ENCODE measurements at places on chromosomes 13 and 19.

- DNase-seq = no peak
Measured at GRCh38 chr13:87376081-87376480, 295.1 kb upstream of the SLITRK5 start.

DNA sequence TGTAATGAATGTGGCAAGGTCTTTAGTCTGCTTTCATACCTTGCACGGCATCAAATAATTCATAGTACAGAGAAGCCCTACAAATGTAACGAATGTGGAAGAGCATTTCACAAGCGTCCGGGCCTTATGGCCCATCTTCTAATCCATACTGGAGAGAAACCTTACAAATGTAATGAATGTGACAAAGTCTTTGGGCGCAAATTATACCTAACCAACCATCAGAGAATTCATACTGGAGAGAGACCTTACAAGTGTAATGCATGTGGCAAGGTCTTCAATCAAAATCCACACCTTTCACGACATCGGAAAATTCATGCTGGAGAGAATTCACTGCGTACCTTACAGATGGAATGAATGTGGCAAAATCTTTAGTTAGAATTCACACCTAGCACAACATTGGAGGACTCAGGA is 3.3 kb upstream of the ZNF880 start:
- DNase-seq = no peak

DNA sequence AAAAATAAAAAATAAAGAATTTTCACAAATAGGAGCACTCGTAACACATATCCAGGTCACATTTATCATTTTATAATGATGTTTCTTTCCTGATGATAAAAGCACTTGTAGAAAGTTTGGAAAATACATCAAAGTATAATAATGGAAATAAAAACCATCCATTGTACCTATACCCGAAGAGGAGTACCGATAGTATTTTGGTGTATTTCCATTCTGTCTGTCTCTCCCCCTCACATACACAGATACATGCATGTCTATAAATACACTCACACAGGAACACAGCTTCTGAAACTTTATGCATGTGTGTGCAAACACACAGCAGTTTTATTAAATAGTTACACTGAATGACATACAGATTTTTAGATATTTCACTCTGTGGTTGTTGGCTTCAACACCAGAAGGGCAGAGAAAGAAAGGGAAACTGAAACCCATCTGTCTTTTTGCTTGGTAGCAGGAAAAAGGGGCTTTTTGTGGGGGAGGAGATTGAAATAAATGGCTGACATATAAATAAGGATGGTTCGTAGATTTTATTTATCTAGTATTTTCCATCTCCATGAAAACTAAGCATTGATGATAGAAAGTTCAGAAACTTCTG is 114.8 kb downstream of the LRCH1 start:
- DNase-seq = peak; percentile 48

DNA sequence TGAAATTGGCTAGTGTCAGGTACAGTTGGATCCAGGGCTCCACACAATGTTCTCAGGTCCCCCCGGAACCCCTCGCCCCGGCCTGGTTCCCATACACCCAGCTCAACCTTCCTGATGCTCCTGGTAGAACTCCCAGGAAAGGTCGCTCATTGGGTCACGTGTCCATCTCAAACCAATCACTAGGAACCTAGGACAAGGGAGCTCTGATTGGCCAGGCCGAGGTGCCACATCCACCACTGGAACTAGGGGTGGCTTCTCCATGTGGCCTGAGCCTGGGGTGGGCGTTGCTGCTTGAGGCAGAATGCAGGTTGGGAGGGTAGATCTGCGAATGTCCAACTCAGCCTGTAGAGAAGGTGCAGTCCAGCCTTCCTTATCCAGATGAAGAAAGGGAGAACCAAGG is 6.9 kb upstream of the MEF2B start:
- no peak for DNase-seq

GRCh38 chr13:35711909-35712308 is 235.4 kb upstream of the MAB21L1 start:
- no peak for DNase-seq

GRCh38 chr19:5711713-5712161 is 8.2 kb downstream of the LONP1 start:
- DNase-seq = no peak

GRCh38 chr13:113820813-113821651 is 42.8 kb downstream of the GAS6 start:
- DNase-seq = peak; percentile 97

DNA sequence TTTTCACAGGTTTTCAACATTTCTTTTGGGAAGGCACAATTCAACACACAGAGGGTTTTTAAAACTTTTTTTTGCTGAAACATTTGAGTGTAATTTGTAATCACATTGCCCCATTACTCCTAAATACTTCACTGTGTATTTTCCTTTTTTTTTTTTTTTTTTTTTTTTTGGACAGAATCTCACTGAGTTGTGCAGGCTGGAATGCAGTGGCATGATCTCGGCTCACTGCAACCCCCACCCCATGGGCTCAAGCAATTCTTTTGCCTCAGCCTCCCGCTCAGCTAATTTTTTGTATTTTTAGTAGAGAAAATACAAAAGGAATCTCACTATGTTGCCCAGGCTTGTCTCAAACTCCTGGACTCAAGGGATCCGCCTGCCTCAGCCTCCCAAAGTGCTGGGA is 14.8 kb upstream of the DNAJC15 start:
- peak; percentile 37 for DNase-seq

DNA sequence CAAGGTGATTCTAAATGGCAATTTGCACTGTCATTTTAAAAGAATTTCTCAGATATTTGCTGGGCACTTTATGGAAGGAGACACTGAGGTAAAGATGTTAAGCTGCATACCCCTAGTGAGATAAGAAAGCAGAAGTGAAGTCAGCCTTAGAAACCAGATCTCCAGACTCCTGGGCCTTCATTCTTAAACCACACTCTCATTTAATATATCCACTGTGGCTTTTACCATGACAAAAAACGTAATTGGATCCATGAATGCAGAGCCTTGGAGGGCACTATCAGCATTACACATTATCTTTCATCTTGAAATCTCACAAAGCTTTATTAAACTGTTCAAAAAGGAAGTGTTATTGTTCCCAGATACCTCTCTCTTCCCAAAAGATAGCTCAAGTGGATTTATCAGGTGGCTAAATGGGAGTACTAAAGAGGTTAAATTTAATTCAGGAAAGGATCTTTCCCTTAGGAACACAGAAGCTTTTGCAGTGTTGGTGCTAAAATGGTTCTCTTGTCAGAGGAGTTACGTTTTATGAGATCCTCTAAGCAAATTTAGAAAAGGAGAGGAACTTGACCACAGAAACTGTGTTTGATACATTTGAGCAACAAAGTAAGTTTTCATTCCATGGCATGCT is 1060.4 kb downstream of the EFNB2 start:
- DNase-seq = no peak

- no peak for DNase-seq
Measured at GRCh38 chr19:2288338-2288817, 6.4 kb upstream of the PEAK3 start.

- peak; percentile 97 for DNase-seq
Measured at GRCh38 chr19:1177322-1178114, 3.5 kb upstream of the SBNO2 start.

DNA sequence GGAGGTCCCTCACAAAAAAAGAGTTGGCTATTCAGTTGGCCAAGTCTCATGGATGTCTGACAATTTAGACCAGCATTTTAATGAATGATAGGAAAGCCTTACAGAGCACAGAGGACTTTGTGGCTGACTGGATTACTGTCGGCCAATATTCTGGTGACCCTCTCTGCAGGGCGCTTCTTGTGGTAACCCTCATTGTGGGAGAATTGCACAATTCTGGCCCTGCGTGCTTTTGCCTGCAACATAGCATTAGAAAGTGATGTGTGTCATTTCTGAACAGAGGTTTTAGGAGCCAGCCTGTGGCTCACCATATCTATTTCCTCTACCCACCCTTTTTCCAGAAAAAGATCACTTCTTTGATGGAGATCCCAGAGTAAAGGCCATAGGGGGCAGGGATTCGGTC is 71.4 kb downstream of the EFNB2 start:
- DNase-seq = no peak

DNA sequence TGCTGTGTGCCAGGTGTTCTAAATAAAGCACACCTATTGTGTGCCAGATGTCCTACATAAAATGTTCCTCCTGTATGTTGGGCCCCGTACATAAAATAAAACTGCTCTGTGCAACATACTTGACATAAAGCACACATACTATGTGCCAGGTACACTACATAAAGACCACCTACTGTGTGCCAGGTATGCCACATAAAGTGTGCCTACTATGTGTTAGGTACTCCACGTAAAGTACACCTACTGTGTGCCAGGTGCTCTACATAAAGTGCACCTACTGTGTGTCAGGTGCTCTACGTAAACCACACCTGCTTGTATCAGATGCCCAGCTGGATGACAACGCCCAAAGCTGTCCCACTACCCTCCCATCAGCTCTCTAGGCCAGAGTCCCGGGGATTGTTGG is 5.8 kb upstream of the OR10H5 start:
- no peak for DNase-seq

DNA sequence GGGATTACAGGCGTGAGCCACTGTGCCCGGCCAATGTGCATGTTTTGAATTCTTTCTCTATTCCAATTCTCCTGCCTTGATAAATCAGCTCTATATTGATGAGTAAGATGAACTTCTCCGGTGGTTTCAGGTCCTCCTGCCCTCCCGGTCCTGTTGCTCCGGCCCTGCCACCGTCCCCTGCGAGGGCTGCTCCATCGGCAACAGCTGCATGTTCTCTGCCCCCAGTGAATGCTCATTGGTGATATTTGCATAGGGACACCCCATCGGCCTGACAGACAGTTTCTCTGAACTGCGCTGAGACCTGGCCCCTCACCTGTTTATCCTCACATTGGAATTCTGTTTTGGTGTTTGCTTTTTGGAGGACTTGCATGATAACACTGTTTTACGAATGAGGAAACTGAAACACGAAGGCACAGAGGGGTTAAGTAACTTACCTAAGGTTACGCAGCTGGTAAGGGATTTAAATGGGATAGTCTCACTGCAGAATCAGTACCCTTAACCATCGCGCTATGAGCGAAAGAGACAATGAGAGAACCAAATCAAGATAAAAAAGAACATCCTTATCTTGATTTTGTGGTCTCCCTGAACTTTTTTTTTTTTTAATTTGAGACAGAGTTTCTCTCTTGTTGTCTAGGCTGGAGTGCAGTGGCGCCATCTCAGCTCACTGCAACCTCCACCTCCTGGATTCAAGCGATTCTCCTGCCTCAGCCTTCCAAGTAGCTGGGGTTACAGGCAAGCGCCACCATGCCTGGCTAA is 32.2 kb downstream of the ZNF557 start:
- DNase-seq = no peak

GRCh38 chr19:41945135-41945766 is 13.9 kb downstream of the RABAC1 start:
- DNase-seq = no peak

DNA sequence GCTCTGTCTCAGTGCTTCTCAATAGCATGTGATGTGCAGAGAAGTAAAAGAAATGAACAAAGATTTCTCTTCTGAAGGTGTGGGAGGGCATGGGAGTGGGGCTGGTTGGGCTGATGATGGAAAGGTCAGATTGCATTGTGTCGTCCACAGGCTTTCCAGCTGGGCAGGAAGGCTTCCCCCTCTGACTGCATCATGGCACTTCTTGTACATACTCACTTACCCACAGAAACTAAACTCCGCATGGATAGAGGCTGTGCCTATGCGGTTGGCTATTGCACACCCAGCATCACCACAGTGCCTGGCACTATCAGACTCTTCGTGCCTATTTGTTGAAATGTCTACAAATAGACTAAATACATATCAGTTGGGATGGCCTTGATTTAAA is 24.4 kb upstream of the TNFSF11 start:
- DNase-seq = no peak

GRCh38 chr13:28476919-28477708 is 17.8 kb downstream of the FLT1 start:
- DNase-seq = no peak

DNA sequence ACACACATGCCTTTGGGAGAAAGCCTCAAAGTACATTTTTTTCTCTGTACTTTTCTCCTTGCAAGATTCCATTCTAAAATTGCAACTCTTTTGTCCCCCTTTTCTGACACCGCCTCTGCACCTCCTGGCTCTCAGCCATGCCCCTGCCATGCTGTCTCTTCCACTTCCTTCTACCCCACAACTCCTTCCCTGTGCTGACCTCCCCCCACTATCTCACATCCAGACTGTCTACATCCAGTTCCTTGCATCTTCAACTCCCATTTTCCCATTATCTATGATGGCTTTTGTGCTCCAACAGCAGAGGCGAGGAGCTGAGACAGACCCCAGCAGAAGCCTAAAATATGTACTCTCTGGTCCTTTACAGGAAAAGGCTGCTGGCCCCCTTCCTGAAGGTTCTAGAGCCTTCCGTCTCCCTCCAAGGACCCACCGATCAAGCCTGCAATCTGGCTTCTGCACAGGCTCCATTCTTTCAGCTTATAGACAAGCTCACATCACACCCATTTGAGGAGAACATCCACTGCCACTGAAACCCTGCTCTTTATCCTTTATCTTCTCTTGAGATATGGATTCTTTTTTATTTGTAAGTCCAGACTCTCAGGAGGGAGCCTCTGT is 50.2 kb downstream of the RFX2 start:
- DNase-seq = no peak

GRCh38 chr13:33787051-33787591 is 30.8 kb upstream of the RFC3 start:
- DNase-seq = no peak

DNA sequence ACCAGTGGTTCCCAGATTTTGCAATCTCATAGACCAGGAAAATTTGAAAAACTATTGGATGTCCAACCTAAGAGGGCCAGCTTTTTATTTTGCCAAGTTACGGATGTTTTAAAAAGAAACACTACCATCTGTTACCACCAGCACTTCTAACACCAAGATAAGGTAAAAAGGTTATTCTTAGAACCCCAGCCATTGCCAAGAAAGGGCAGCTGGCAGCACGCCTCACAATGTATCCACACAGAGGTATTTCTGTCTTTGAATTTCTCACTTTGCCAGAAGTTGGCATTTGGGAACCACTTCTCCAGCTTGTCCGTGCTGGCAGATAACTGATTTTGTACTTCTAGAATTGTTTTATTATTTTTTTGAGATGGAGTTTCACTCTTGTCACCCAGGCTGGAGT is 28.7 kb downstream of the CAPN12 start:
- DNase-seq = no peak

GRCh38 chr13:22561581-22561980 is 619.2 kb upstream of the SGCG start:
- DNase-seq = no peak

DNA sequence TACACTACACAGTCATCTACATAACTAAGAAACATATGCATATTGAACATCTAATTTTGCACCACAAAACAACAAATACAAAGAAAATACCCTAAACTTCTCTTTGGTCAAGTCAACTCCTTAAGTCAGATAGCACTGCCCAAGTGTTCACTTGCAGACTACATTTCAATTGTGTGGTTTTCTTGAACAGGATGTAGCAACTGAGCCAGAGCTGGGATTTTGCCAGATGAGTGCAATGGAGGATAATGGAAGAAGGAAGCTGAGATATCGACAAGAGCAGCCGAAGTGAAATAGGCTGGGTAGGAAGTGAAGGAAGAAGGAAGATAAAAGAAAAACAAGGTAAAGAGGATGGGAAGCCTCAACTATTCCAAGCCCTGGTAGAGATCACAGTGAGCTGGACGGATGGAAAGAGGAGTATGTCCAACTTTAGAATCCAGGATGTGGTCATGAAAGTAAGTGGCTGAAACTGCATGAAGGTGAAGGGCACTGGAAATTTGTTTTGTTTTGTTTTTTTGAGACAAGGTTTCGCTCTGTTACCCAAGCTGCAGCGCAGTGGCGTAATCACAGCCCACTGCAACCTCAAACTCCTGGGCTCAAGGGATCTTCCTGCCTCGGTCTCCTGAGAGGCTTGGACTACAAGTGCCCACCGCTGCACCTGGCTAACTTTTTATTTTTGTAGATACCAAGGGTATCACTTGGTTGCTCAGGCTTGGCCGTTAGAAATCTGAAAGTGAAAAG is 15.0 kb downstream of the NUFIP1 start:
- peak; percentile 70 for DNase-seq

All from fibroblast of the aortic adventitia (primary cell).